ENCODE measurements at places on chromosomes 16 and 17.

DNA sequence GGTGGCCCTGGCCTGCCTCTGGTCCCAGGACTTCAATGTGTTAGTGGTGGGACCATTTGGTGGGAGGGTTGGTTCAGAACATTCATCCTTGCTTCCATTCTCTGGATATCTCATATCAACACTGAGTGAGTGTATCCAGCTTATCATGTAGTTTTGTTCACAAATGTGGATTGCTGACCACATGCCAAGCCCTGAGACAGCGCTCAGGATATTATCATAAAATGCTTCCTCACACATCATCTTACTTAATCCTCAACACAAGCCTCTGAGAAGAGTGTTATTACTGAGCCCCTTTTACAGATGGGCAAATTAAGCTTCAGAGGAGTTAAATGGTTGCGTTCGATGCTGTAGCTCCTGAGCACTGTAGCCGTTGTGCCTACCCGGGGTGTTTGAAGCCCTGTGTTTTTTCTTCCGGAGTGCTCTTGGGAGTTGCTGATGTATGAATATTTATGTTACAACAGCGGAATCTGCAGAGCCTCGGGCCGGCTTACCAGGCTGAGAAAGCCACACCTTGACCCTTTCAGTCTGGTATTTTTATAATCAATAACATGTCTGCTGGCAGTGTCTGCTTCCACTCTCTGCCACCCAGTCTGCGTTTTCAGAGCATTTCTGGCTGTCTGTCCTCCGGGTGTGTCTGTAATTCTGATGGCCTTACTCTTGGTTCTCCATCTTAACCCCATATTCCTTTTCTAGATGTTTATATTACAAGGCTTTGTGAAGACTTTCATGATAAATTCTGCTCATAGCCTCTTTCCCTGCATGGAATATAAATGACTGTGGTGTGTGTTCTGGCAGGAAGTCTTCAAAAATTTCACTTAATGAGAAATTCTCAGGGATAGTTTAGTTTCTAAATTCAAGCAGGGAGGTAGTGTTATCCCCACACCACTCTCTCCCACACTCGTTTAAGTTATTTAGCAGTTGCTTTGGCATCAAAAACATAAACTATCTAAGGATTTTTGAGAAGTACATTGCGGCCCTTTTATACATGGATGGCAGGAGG, 2.9 kb downstream of the GLP2R start:
- DNase-seq, result no peak

DNA sequence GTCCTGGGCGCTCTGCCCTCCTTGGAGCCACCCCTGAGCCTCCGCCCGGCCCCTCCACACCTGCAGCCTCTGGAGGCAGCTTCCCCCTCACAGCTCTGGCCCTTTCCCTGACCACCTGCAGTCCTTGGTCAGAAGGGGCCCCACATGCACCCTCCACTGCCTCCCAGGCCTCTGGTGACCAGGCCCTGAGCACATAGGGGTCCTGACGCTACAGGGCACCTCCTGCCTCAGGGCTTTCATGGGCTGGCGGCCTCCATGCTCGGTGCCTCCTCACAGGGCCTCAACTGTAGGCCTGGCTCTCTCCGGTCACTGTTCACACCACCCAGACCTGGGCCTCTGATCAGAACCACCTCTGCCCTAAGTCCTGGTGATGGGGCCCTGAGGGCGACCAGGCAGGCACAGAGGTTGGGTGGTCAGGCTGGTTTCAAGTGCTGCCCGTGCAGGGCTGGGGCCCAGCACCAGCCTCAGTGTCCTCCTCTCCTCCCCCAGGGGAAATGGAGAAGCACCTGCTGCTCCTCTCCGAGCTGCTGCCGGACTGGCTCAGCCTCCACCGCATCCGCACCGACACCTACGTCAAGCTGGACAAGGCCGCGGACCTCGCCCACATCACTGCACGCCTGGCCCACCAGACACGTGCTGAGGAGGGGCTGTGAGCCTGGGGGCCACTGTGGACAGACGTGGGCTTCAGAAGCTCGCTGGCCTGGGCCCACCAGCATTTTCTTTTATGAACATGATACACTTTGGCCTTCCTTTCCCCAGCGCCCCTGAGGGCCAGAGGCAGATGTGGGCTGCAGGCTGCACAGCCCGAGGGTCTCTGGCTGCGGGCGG, 3.9 kb downstream of the APRT start:
- DNase-seq, result no peak

DNA sequence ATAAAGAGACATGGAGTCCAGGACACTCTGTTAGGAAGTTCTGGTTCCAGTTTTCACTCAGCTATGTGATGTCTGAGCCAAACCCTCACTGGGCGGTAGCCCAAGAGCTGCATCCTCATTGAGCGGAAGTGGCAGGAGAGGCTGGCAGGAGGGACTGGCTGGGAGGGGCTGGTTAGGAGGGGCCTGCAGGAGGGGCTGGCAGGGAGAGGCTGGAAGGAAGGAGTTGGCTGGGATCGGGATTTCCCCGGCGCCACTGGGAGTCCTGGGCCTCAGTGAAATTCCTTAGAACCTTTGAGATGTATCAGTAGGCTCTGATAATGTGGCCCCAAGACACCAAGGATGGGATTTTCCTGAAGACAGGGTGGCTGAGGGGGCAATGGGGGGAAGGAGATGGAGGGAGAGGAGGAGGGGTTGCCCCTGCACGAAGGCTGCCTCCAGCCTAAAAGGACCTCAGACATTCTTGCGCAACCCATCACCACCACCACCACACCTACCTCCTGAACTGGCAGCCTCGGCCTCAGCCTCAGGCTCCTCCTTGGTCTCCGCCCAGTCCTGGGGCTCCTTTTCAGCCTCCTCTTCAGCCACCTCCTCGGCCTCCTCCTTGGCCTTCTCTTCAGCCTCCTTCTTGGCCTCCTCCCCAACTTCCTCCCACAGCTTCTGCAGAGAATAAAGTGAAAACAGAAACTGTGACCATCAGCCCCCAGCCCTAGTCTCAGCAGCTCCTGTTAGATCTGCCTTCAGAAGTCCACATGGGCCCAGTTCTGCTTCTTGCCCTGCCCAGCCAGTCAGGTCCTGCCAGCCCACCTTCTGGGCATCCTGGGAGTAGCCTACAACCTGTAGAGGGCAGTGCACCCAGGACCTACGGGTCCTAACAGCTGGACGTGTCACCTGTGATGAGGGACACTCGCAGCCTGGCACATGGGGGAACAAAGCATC, 31.7 kb downstream of the CNGB1 start:
- peak; percentile 11 for DNase-seq

GRCh38 chr16:48583075-48584065, 26.6 kb downstream of the N4BP1 start:
- no peak for DNase-seq

GRCh38 chr17:79905832-79906231, 66.6 kb upstream of the CBX4 start:
- DNase-seq, result peak; percentile 43

GRCh38 chr17:82271401-82271800, 2.1 kb downstream of the CSNK1D start:
- no peak for DNase-seq

GRCh38 chr17:27315322-27315721, 21.4 kb downstream of the WSB1 start:
- DNase-seq, result no peak

GRCh38 chr16:73037845-73038570, 9.9 kb downstream of the ZFHX3 start:
- DNase-seq, result no peak

DNA sequence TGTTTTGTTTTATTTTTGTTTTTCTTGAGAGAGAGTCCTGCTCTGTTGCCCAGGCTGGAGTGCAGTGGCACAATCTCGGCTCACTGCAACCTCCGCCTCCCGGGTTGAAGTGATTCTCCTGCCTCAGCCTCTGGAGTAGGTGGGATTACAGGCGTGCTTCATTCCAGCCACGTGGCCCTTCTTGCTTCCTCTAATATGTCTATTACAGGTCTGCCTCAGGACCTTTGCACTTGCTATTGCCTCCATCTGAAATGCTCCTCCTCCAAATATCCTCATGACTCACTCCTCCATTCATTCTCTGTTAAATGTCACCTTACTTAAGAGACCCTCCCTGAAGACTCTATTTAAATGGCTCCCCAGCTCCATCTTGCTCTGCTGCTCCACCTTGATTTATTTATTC, 39.0 kb downstream of the LYRM9 start:
- DNase-seq, result no peak

- DNase-seq, result no peak
Measured at GRCh38 chr17:40469805-40470675, 26.8 kb downstream of the IGFBP4 start.

- peak; percentile 64 for DNase-seq
Measured at GRCh38 chr17:63446753-63447470, 806 bp upstream of the CYB561 start.

DNA sequence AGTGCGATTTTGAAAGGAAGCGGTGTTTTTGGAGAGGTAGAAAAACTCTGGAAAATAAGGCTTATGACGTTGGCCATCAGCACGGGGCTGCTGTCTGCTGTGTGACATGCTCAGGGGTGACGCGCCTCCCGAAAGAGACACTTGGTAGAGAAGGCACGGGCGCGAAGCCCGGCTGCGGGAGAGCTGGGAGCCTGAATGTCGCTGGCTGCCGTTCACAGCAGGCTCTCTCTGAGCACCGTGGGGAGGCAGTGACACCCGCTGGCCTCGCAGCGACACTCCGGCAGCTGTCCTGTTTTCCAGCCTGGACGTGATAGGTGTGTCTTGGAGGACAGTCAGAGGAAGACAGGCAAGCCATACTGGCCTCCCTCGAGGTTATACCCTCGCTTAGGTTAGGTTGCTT, 759.1 kb upstream of the RBFOX1 start:
- no peak for DNase-seq

DNA sequence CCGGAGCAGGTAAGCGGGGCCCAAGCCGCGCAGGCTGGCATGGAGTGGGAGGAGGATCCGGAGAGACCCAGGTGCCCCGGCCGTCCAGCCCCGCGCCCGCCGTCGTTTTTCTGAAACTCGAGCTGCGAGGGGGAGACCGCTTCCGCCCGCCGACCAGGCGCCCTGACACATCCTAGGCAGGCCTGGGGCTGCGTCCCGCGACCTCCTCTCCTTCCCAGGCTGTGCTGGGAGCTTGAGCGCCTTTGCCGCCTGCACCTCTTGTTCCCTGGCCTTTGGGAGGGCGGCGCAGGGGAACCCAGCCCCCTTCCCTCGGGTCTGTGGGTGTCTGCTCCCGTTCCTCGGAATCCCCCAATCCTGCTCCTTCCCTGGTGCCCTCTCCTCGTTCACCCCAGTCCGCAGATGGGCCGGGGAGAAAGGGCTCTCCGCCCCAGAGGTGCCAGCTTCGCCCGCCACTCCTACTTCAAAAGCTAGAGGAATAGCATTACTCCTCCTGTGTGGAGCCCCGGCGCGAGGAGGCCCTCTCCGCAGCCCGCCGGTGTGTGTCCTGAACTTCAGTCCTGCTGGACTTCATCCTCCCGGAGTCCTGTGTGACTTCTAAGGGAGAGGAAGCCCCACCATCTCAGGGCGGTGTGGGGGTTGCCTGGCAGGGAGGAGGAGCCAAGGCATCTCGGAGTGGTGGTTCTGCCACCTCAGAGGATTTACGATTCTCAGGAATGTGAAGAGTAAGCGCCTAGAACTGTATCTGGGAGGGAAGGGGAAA, 1.0 kb downstream of the NHERF1 start:
- no peak for DNase-seq

DNA sequence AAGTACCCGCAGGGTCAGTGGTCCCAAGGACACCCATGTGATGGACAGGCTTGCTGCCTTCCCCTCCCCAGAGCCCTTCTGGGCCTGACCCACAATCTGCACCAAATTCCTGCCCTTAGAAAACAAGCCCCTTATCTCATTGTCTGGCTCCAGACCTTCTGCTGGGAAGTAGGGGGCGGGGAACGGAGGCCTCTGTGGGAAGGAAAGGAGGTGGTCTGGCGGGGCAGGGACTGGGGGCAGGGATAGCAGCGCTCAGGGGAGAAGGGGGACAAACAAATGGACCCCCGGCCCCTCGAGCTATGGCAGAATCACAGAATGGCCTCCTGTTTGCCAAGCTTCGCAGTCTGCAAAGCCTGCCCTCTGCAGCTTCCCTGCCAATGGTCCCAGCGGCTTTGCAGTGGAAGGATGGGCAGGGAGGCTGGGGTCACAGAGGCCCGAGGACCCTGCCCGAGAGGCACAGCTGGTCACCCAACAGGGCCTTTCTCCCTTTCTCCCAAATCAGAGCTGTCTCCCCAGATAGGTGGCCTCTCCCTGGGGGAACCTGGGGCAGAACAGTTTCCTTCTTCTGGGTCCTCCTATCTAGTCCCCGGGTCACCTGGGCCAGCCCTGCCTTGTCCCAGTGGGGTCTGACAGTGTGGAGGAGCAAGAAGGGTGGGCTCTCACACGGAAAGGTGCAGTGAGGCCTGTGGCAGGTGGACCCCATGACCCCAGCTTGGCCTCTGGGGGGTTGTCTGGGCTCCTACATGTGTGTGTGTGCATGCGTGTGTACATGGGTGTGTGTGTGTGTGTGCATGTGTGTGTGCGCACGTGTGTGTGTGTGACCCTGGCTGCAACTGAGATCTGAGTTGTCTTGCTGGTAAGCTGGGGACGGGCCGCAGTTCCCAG, 25.5 kb downstream of the TMEM235 start:
- DNase-seq, result no peak

GRCh38 chr16:87636050-87636684, 33.9 kb downstream of the JPH3 start:
- peak; percentile 93 for DNase-seq

DNA sequence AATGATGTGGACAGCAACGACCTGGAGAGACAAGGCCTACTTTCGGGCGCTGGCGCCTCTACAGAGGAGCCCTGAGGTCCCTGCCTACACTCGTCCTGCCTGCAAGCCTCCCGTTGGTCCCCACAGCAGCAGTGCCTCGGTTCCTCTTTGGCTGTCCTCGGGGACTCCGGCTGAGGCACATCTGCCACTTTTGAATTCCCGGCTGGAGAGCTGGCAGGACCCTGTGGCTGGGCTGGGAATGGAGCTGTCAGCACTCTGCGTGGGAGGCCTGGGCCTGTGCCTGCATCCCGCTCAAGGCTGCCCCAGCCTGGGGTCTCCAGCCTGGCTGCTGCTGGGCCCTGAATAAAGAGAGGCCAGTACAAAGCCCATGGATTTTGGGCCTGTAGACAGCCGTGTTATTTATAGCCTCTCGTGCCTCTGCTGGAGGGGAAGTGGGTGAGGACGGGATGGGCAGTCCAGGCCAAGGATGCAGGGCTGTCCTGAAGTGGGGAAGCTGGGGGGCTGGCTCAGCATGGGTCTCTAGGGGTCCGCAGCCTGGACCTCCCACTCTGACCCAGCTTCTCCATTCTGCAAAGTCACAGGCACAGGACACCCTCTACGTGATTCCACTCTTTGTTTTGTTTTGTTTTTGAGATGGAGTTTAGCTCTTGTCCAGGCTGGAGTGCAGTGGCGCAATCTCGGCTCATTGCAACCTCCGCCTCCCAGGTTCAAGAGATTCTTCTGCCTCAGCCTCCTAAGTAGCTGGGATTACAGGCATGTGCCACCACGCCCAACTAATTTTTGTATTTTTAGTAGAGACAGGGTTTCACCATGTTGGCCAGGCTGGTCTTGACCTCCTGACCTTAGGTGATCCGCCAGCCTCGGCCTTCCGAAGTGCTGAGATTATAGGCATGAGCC, 10.6 kb upstream of the SPNS2 start:
- DNase-seq, result peak; percentile 7

- DNase-seq, result no peak
Measured at GRCh38 chr17:75064040-75064439, 17.0 kb downstream of the KCTD2 start.

Data from MV-4-11 (cell line).